ENCODE measurements at places on chromosomes 5 and 9. TPM values are rescaled to one million over a fixed set of nuclear protein-coding genes. Genes with fewer than 3 reads are reported as not detected.

The GRAMD2B gene
- total RNA-seq: 5.0 TPM

The FOXD1 gene
- not detected for total RNA-seq

The KCNMB1 gene
- total RNA-seq: not detected

The LCN12 gene
- total RNA-seq: 2.7 TPM

- no peaks in the 10 kb centered on the region for H3K36me3 ChIP-seq
- H3K27ac ChIP-seq: no peak overlapping the region
- H3K27me3 ChIP-seq: peaks cover 10% of the 10 kb centered on the region
- H3K4me1 ChIP-seq: peaks cover 2% of the 10 kb centered on the region
- no peak for DNase-seq
Observed at GRCh38 chr9:138021251-138022056, 143.9 kb downstream of the CACNA1B start.

DNA sequence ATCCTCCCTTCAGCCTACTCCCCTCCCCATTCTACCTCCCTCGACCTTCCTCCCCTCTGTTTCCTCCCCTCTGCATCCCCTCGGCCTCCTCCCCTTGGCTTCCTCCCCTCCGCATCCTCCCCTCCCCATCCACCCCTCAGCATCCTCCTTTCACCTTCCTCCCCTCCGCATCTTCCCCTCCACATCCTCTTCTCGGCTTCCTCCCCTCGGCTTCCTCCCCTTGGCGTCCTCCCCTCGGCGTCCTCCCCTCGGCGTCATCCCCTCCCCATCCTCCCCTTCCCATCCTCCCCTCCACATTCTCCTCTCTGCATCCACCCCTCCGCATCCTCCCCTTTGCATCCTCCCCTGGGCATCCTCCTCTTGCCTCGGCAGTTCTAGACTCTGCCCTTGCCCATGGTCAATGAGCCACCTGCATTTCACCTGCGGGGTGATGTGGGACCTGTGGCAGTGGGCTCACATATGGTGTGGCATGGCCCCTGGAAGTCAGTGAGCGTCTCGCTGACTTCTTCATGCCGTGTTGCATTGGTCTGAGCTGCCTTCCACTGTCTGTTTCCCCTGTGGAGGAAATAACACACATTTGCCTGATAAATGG is 113.0 kb downstream of the WNK2 start:
- no peaks in the 10 kb centered on the region for H3K36me3 ChIP-seq
- peaks cover 2% of the 10 kb centered on the region for H3K27me3 ChIP-seq
- DNase-seq: no peak
- H3K4me3 ChIP-seq: no peak overlapping the region
- no peak overlapping the region for H3K27ac ChIP-seq
- H3K4me1 ChIP-seq: peaks cover 8% of the 10 kb centered on the region

GRCh38 chr5:172713113-172713808 is 57.7 kb downstream of the DUSP1 start:
- peaks cover 13% of the 10 kb centered on the region for H3K27me3 ChIP-seq
- H3K27ac ChIP-seq: no peak overlapping the region
- peak; percentile 74 for DNase-seq
- no peaks in the 10 kb centered on the region for H3K36me3 ChIP-seq
- peaks cover 7% of the 10 kb centered on the region for H3K4me1 ChIP-seq

- H3K36me3 ChIP-seq: no peaks in the 10 kb centered on the region
- H3K4me1 ChIP-seq: peaks cover 2% of the 10 kb centered on the region
- H3K27me3 ChIP-seq: peaks cover 10% of the 10 kb centered on the region
- H3K27ac ChIP-seq: no peak overlapping the region
- peak; percentile 48 for DNase-seq
Observed at GRCh38 chr5:88729084-88729828, 153.7 kb downstream of the MEF2C start.

- DNase-seq: no peak
- no peak overlapping the region for H3K4me3 ChIP-seq
- no peak overlapping the region for H3K27ac ChIP-seq
- peaks cover 51% of the 10 kb centered on the region for H3K36me3 ChIP-seq
Observed at GRCh38 chr5:172891716-172892421, 57.8 kb downstream of the ERGIC1 start.

DNA sequence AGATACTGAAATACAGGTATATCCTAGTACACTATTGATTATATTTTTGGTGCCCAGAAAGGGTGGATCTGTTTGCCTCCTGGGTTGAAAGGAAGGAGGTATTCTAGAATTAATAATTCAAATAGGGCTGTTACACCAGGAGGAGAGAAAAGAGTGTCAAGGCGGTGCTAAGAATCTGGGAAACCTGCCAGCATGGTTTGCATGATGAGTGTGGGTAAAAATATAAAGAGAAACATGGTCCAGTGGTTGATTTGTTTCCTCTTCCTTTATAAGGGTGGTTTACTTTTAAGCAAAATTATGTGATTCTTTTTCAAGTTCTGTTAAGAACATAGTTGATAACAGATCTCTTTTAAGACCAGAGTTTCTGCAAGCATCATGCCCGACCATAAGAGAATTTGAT is 69.4 kb upstream of the NFIB start:
- no peak for DNase-seq
- no peak overlapping the region for H3K4me3 ChIP-seq
- H3K36me3 ChIP-seq: no peaks in the 10 kb centered on the region
- H3K27ac ChIP-seq: no peak overlapping the region
- peaks cover 7% of the 10 kb centered on the region for H3K27me3 ChIP-seq

DNA sequence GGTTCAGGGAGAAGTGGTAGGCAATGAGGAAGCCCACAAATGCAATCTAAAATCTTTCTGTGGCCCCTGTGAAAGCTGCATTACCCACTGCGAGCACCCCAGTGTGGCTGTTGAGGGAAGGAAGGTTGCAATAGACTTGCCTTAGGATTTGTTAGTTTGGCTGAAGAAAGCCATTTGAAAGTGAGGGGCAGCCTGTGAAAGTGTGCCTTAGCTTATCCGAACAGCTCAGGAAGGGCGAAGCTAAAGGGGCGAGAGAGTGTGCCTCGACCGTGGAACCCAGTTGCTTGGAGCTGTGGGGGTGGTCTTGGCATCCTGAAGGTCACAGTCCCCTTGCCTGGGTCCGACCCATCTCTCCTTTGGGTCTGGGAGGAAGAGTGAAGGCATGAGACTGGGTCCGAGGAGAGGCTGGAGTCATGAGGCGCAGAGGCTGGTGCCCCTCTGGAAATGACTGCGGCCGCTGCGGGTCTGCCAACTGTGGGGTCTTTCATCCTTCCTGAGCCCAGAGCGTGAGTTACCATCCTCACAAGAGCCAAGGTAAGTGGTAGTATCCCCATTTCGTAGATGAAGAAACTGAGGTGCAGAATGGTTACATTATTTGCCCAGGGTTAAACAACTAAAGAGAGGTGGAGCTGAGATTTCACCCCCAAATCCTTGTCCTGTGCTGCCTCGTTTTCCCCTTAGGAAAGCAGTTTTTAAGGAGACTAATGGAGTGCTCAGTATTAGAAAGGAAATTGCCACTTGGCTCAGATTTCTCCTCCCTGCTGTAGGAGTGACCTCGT is 24.4 kb downstream of the SLC25A25 start:
- no peaks in the 10 kb centered on the region for H3K27me3 ChIP-seq
- no peak for DNase-seq
- peak overlapping the region; percentile 90 for H3K27ac ChIP-seq

DNA sequence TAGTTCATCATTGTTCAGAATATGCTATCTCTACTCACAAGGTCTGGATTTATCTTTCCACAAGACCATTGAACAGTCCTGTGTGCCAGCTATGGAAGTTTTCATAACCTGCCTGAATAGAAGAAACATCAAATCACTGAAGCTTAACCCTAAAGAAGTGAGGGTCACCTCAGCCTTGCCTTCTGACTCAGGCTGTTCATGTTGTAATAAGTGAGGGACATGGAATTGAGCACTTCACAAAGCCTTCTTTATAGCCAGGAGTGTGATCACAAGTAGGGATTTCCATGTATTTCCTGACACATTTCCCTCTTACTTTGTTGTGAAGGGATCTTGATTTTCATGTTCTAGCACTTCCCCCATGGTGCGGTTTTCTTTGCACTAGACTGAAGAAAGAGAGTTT is 577.5 kb upstream of the WWC1 start:
- no peak overlapping the region for H3K27ac ChIP-seq
- no peaks in the 10 kb centered on the region for H3K36me3 ChIP-seq
- no peak overlapping the region for H3K4me3 ChIP-seq
- H3K27me3 ChIP-seq: peaks cover 5% of the 10 kb centered on the region
- no peaks in the 10 kb centered on the region for H3K4me1 ChIP-seq

DNA sequence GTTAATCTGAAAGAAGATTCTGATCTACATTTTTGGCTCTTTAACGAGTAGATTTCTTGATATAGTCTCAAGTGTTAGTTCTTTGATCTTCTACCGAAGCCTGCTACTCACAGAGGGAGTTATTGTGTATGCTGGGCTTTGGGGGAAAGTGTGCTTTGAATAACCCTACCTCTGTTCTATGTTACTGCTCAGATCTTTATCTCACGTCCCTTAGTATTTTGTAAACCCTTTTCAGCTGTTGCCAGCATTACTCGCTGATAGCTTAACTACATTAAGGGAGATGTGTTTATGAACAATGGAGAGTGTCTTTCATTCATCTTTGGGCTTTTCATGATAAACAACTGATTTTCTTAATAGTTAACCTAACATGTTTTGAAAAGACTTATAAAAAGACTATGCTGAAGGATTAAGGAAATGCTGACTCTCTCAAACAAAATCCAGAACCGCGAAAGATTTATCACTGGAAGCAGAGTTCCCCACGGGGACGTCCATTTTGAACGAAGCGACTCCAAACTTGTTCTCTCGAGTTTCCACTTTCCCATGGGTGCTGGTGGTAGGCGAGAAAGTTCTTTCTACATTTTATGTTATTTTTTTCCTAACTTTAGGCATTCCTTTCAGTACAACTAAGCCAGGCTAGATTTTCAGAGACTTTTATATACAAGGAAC is 27.9 kb upstream of the ALDH1A1 start:
- no peak for DNase-seq
- no peaks in the 10 kb centered on the region for H3K36me3 ChIP-seq
- no peak overlapping the region for H3K4me3 ChIP-seq
- no peak overlapping the region for H3K27ac ChIP-seq
- H3K27me3 ChIP-seq: peaks cover 9% of the 10 kb centered on the region
- H3K4me1 ChIP-seq: no peaks in the 10 kb centered on the region

DNA sequence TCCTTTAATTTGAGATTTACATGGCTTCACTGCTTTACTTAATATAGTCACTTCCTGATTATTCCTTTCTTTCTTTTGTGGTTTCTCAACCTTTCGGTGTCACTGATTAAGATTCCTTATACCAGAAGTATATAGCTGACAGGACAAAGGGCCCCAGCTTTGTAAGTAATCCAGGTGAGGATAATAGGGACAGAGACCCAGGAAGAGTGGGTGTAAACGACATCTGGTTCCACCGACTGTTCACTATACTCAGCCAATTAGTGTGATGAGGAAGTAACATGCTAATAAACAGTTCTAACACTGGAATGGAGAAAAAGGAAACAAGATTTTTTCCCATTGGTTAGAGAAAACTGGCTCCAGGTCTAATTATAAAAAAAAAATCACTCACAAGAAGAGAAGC is 286.3 kb upstream of the EFNA5 start:
- H3K27ac ChIP-seq: no peak overlapping the region
- no peak for DNase-seq
- H3K36me3 ChIP-seq: no peaks in the 10 kb centered on the region
- H3K4me3 ChIP-seq: no peak overlapping the region
- H3K4me1 ChIP-seq: peaks cover 11% of the 10 kb centered on the region

GRCh38 chr5:21680641-21681040 is 1172.5 kb downstream of the CDH12 start:
- H3K4me3 ChIP-seq: no peak overlapping the region
- H3K36me3 ChIP-seq: no peaks in the 10 kb centered on the region
- no peaks in the 10 kb centered on the region for H3K27me3 ChIP-seq

GRCh38 chr9:124286292-124286931 is 28.7 kb downstream of the NEK6 start:
- H3K27me3 ChIP-seq: peaks cover 8% of the 10 kb centered on the region
- no peak for DNase-seq
- H3K36me3 ChIP-seq: no peaks in the 10 kb centered on the region
- H3K4me3 ChIP-seq: no peak overlapping the region
- peak overlapping the region; percentile 12 for H3K27ac ChIP-seq
- peaks cover 48% of the 10 kb centered on the region for H3K4me1 ChIP-seq

GRCh38 chr9:110886832-110887231 is 151.4 kb downstream of the LPAR1 start:
- no peak overlapping the region for H3K27ac ChIP-seq
- H3K4me1 ChIP-seq: no peaks in the 10 kb centered on the region
- DNase-seq: no peak
- no peaks in the 10 kb centered on the region for H3K36me3 ChIP-seq

DNA sequence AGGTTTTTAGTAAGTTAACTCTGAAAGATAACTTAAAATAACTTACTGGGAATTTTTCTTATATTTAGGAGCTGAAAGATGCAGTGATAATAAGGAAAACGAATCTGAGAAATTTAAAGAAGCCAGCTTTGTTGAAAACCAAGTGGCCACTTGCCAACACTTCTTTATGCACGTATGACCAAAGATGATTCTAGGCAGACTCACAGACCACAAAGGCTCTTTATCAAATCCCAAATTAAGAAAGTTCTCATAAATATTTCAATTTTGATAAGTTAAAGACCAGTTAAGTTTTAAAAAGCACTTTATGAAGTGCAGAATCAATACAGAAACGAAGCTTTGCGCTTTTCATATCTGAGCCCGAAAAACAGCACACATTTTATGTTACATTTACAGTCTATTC is 1.5 kb downstream of the AFF4 start:
- no peak for DNase-seq
- no peaks in the 10 kb centered on the region for H3K36me3 ChIP-seq
- peak overlapping the region; percentile 96 for H3K4me3 ChIP-seq

Data from naive thymus-derived CD8-positive, alpha-beta T cell (primary cell).